ENCODE measurements at places on chromosomes 11 and 22. TPM values are rescaled to one million over a fixed set of nuclear protein-coding genes. Genes with fewer than 3 reads are reported as not detected.

DNA sequence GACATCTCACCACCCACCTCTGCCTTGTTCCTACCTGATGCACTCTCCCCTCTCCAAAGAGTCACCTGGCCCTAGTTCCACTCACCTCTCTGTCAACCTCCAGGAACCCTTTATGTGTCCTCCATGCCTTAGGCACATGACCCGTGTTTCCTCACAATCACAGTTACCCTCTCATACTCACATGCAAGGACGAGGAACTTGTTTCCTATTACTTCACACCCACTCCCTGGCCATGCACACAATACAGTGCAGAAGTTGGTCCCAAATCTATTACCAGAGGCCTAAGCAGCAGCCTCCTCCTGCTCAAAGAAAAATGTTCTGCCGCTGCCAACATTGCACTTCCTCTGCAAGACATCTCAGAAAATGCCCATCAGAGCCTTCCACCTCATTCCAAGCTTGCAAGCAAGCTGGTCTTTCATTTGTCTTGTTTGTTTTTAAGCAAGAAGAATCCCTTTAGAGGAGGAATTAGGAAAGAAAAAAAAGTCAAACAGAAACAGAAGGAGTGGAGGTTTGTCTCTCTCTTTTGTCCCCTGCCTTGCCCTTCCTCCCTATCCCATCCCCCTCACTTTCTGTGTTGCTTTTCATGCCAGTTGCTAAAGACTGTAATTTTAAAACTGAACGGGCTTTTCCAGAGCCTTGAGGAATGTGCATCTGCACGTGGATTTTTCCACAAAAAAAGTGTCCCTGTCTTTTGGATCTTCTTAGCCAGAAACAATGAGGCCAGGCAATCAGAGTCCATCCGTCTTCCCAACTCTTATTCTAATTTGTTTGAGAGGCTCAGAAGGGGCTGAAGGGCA lies 63.4 kb downstream of the KCNJ1 start:
- DNase-seq: no peak

DNA sequence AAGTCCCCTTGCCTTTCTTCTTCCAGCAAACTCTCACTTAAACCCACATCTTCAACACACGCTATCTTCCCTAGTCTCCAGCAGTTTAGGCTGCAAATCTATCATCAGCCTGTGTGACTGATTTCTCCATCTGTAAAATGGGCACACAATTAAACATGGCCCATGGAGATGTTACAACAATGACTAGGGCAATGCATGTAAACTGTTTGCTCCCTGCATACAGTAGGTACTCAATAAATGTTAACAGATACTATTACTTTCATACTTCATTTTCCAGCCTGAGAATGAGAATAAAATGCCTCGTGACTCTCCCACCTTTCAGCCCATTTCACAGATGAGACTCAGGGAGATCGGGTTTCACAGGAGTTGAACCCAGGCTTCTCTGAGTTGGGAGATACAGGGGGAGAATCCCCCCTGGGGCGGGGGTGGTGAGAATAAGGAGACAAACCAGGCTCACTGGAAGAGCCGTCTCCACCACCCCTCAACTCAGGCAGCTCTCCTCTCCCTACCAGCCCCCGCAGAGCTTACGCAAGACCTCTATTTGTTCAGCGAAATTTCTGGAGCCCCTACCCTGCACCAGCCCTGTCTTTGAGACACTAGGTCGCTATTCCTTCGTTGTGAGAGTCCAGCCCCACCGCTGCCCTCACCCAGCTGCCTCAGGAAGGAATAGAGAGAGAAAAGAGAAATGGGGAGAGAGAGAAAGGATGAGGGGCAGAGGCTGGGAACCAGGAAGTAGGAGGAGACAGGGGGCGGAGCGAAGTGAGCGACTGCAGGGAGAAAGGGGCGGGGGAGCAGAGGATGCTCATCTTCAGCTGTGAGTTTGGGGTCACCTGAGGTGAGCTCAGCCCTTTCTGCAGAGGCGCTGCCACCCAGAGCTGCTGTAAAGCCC lies 42.1 kb upstream of the KLHL35 start:
- peak; percentile 51 for DNase-seq

EFCAB6 gene
- polyA plus RNA-seq: 0.64 TPM

DNA sequence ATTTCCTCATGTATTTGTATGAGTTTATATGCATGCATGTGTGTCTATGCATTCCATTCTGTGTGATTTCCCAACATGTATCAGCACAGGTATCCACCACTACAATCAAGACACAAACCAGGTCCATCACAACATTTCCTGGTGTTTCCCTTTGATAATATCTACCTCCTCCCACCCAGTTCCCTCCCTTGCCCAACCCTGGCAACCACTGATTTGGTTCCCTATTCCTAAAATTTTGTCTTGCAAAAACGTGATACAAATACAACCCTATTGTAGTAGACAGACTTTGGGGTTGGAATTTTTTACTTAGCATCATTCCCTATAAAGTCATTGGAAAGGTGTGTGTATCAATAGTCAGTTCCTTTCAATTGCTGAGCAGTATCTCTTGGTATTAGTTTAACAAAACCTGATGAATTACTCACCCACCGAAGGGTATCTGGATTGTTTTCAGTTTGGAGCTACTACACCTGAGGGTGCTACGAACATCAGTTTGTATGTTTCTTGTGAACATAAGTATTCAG lies 51.8 kb upstream of the IGLL5 start:
- no peak for DNase-seq

DNA sequence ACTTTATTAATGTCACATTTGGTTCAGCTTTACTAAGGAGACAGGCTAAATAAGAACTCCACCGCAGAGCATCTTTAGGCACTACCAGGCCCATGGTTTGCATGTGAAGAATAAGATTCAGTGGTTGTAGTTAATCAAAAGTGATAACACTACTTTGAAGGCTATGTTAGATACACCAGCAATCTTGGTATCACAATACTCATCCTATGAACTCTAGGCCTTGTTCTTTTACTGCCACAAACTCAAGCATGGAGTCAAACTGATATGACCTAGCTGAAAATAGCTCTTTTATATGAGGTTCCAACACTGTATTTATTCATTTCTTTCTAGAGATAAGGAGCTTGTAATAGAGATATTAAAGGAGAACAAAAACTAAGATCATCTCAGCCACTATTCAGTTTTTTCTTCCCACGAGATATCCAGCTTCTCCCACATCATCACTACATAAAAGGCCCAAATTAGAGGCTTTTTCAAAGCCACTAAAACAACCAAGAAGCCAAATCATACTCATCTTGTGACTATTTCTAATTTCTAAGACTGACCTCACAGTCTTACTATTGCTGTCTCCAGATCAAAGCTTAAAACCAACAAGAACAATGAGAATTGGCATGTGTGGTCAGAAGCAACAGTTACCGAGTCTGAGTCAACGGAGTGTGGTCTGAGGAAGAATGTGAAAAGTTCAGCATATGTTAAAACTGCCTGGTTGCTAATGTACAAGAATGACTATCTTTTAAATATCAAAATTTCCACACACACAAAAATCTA lies 25.1 kb upstream of the GUCY1A2 start:
- no peak for DNase-seq

- DNase-seq: no peak
These were observed 49.9 kb downstream of the ALX4 start for GRCh38 chr11:44260081-44260480.

GRCh38 chr11:102837156-102837555 lies 6.3 kb downstream of the MMP3 start:
- DNase-seq: no peak
